ENCODE measurements at places on chromosomes 7 and 10.

DNA sequence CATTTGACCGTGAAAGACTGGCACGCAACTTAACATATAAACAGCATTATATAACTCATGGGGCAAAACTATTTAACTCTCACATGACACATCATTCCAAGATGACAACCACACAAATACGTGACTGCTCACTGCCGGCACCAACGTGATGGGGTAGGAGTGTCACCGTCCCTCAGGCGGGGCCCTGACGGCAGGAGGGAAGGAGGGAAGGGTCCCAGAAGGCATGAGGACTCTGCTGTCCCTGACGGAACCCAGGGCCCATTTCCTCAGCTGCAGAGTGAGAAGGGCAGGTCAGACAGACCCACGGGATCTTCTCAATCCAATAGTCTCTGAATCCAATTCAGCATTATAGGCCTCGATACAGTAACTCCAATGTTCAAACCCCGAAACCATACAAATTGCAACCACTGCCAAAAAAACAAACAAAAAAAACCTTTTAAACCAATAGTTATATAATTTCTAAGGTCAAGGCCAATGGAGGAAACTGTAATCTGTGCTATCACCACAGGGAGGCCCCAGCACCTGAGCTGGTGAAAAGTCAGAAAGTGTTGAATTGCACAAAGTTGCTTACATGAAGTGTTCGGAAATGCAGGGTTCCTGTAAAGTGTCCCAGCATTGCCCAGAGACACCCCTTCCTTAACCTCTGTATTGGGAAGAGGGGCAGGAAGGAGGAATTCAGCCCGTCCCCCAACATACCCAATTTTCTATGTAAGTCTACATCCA lies 137.4 kb downstream of the TNS3 start:
- DNase-seq = peak; percentile 53

- DNase-seq = no peak
Observed at GRCh38 chr7:38748056-38748610, 117.0 kb upstream of the AMPH start.

GRCh38 chr10:46556515-46557318 lies at the start of gene GPRIN2:
TSS of gene GPRIN2 (minus strand) at chr10:46556658. CDS start at chr10:46550736, 5,922 bp downstream.
- no peak for DNase-seq

DNA sequence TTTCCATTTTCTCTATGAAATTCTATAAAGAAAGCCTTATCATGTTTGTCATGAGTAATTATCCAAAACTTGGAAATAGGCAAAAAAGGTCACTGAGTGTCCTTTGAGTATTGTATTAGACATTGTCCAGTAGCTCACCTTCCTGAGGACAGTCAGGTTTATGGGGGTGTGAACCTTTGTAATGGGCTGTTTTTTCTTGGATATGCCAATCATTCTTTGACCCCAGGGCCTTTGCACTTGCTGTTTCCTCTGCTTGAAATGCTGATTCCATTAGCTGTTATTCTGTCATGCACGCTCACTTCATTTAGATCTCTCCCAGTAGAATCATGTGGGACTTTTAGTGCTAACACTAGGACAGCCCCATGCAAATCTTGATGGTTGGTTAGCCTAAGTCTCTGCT lies 4.9 kb downstream of the CCDC172 start:
- no peak for DNase-seq

GRCh38 chr7:149872419-149873073 lies 1.2 kb upstream of the ATP6V0E2 start:
- peak; percentile 87 for DNase-seq

DNA sequence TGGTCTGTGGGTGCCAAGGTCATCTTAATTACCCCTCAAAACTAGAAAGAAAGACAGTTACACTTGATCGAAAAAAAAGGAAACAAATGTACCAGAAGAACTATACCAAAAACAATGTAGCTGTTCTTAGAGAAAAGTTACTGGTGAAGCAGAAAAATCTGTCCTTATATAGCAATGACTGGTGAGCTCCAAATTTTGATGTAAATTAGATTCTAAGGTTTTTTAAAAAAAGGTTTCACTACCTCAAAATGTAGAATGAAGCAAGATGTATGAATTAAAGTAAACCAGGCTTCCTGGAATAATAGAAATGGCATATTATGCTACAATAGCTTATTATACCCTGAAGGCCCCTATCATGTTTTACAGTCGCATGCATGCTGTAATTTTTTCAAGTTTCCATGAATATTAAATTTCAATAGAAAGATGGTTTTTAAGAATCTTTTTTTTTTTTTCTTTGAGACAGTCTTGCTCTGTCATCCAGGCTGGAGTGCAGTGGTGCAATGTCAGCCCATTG lies 28.4 kb upstream of the FKBP9 start:
- no peak for DNase-seq

DNA sequence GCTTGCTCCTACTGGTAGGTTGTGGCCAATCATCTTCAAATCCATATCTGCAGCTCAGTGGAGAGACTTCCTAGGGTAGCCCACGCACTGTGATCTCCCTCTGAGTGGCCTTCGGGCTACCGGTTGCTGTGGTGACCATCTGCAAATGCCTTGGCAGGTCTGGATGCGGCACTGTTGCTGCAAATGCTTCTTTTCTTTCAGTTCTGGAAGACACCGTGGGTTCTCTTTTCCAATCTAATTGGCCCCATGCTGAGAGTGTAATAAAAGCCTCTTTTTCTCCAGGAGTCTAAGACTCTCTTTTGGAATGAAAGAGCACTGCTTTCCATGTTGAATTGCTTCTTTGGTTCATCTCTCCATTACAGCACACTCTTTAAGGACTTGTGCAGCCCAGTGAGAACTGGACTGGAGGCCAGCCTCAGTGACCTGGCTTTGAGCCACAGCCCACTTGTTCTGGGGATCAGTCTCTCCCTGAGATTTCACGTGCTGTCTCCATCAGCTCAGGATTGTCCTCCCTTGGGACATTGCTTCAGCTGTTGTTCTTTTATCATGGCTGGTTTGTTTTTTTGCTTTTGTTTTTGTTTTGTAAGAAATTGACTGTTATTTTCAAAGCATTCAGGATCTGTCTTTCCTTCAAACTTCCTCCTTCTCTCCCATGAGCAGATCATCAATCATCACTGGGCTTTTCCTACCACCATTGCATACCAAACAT lies 286.6 kb downstream of the BMPER start:
- DNase-seq = no peak

GRCh38 chr7:24227068-24227467 lies 56.9 kb upstream of the NPY start:
- no peak for DNase-seq

DNA sequence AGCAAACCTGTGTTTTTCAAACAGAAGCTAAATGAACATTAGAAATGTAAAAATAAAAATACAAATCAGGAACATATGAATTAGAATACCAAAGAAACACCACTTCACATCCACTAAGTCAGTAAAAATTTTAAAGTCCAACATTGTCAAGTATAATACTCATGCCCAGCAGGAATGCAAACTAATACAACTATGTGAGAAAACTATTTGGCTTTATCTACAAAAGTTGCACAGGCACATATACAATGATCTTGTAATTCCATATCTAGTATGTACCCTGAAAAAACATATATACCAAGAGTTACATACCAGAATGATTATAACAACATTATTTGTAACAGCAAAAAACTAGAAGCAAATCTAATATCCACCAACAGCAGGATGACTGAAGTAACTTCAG lies 91.1 kb downstream of the RNF32 start:
- no peak for DNase-seq

DNA sequence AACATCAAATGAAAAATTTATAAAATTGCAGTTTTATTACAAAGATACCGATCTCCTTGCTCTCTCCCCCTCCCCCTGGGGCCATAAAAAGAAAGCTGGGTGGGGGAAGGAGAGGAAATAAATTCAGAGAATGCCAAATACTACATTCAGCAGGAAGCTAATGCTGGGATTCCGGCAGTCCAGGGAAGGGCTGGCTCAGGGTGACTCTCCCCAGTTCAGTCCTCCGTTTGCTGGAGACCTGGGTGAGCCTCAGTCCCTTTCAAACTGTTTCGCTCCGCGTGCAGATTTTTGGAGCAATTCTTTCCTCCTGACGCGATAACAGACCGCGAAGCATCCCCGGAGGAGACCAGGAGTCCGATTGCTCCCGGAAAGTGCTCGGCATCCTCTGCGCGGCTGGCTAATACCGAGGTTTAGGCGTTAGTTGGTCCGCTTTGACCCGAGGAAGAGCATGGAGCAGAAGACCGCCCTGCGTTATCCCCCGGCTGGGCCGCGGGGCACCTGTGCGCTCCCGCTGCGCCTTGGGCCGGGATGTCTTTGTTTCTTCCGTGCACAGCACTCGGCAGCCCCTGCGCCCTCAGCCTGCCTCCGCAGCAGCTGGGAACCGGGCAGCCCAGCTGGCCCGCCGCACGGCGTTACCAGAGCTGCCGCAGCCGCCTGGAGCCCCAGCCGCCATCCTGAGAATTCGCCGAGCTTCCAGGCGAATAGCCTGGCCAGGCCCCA lies 3.9 kb upstream of the HOXA2 start:
- peak; percentile 69 for DNase-seq

- DNase-seq = no peak
Observed at GRCh38 chr10:116002735-116003134, 270.3 kb downstream of the GFRA1 start.

GRCh38 chr10:131946321-131946751 lies 35.4 kb downstream of the BNIP3 start:
- DNase-seq = peak; percentile 69

- peak; percentile 76 for DNase-seq
Observed at GRCh38 chr10:98262571-98262970, 5.4 kb downstream of the LOXL4 start.

DNA sequence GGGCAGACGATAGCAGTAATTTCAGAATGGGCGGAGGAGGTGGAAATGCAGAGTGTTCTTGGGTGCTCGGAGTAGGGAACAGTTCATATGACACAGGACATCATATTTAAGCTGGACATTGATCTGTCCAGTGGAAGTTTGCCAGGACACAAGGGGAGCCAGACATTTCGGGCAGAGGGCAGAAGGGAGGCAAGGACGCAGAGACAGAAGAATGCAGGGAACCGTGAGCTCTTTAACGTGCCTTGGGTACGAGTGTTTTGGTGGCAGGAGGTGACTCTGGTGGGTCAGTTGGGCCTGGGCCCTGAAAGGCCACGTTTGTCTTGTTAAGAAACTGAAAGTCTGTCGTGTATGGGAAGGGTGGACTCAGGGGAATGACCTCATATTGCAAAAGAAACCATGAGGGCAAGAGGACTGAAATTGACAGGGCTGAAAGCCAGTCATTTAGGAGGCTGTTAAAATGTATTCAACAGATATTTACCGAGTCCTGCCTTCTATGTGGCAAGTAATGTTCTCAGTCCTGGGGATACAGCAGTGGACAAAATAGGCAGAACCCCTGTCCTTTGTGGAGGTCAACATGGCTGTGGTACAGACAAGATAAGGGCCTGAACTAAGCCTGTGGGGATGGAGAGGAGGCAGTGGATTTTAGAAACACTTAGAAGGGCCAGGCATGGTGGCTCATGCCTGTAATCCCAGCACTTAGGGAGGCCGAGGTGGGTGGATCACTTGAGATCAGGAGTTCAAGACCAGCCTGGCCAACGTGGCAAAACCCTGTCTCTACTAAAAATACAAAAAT lies 2.2 kb downstream of the OPTN start:
- DNase-seq = peak; percentile 51

DNA sequence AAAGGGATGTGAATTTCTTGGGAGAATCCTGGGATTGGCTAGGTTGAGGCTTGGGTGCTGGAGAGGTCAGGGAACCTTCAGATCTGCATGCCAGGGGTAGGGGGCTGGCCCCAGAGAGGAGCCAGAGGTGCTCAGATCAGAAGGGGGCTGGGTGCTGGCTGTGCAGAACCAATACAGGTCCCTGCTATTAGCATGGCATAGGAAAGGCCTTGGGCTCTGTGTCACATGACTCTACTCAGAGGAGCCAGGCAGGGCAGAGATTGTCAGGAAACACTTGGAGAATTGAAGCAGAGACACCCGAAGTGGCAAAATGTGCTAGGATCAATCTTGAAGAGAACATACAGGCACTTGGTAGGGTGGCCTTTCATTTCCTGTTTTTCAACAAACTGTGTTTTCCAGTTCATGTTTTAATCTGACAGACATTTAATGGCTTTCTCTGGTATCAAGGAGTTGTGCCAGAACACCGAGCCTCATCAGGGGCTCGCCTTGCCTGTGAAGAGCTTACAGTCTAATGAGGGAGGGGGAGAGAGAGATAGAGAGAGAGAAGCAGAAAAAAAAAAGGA lies 498.9 kb downstream of the RPS24 start:
- no peak for DNase-seq

GRCh38 chr7:94444813-94445212 lies 50.1 kb downstream of the COL1A2 start:
- no peak for DNase-seq

DNA sequence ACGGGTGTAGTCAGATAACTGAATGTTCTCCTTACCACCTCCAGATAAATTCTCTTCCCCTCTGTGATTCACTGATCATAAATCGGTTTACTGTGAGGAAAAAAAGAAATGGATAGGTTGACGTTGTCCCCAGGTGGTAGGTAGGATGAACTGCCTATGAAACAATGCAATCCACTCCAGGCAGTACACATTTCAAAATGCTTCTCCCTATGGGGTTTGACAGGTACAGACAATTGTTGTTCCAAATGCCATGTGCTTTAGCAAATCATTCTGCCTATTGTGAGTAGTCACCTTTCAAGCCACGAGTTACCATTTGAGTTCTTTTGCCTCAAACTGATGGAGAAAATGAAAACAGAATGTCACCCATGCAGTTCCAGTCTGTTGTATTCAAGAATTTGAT lies 21.8 kb downstream of the VIM start:
- DNase-seq = peak; percentile 50

- DNase-seq = no peak
Observed at GRCh38 chr7:37424995-37425394, 23.7 kb downstream of the ELMO1 start.

DNA sequence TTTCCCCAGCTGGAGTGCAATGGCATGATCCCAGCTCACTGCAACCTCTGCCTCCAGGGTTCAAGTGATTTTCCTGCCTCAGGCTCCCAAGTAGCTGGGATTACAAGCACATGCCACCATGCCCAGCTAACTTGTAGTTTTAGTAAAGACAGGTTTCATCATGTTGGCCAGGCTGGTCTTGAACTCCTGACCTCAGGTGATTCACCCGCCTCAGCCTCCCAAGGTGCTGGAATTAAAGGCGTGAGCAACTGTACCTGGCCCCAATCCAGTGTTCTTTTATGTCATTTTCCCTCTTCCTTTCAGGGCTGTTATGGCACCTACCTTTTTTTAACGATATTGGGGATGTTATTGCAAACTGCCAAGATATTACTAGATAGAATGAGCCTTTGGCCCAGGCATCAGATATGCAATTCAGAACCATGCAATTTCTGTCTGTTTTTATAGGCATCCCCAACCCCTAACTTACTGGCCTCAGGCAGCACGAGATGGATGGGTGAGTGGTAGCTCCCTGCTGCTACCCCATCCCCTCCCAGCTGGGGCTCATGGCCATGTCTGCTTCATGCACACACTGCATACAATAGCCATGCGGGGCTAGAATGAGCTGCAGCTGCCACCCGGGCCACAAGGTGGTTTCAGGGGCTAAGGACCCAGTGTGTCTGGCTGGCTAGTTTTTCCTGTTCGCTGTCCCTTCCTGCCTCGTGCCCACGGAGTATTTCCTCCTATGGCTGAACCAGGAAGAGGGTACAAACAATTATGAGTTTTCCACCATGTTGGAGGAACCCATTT lies 1080.1 kb upstream of the SORCS1 start:
- DNase-seq = no peak

- no peak for DNase-seq
Observed at GRCh38 chr10:13067431-13067830, 32.5 kb upstream of the OPTN start.
